ENCODE measurements at places on chromosomes 7 and 10.

- no peak for DNase-seq
Observed at GRCh38 chr10:119782981-119783664, 57.3 kb downstream of the INPP5F start.

DNA sequence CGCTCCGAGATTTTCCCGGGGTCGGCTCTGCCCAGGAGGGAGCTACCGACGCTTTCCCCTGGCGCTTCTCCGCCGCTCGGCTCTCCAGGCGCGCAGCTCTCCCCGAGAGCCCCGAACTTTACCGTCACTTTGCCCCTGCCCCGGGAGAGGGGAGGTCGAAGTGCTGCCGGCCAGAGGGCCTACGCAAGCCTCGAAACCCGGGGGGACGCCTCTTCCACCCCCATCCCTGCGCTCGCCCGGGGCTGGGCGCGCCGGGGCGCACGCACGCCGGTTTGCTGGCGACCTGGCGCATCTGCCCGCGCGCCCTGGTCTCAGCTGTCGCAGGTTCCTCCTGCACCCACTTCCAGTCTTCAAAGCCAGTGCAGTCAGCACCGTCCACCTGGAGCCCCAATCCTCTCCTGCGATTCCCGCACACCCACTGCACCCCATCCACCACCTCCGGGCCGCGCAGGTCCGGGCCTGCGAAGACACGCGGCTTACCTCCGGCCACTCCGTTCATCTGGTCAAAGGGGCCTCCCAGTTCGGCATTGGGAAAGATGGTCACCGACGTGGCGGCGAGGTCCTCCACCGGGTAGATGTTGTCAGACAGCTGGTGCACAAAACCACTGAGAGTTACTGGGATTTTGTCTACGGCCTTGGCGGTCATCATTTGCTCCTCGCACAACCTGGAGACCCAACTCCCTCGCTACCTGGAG is 638 bp downstream of the EGR2 start:
- no peak for DNase-seq

DNA sequence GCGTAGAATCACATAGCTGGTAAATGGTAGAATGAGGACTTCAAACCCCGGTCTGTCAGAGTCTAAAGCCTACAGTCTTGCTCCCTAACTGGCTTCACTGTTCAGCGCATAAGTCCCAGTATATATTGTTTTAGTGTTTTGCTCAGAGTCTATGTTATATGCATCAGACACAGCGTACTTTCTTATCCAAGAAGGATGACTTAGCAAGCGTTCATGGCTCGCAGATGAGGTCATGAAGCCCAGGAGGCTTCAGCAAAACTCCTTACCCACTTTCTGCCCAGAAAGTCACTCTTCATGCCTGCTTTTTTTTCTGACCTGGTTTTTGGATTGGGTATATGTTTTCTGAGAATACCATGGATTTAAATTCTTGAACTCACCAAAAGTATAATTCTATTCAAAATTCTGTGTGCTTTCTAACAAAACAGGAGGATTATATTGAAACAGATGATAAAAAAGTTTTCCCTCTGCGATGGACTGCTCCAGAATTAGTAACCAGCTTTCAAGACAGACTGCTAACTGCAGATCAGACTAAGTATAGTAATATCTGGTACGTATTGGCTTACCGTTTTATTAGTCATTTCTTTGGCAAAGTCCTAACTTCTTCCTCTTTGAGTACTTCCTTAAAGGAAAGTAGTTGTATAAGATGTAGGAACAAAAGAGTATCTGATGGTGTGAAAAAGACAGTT is 24.6 kb upstream of the BHLHA15 start:
- no peak for DNase-seq

- no peak for DNase-seq
Observed at GRCh38 chr7:116432527-116432916, 67.0 kb upstream of the CAV2 start.

- peak; percentile 72 for DNase-seq
Observed at GRCh38 chr7:155644178-155644970, at the start of gene RBM33. Gene RBM33, plus strand, starts transcription at chr7:155644661. Its CDS starts 216 bp downstream, at chr7:155644877.

DNA sequence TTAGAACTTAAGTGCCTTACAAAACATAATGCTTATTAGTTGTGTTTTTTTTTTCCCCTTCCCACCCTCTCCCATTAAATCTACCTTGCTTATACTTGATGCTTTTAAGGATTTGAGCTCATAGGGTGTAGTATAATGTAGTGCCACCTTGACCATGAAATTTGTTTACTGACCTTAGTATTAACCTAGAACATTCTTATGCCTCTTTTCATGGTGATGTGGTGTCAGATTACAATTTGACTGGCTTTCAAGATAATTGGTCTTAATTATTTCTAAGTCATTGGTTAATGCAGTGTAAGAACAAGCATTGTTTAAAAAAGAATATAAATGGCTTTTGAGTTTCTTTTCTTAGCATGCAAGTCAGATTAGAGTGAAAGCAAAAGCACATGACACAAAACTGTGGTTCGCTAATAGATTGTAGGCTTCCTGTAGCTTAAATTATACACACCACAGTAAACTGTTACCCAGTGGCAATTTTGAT is 61.8 kb downstream of the ADD3 start:
- no peak for DNase-seq

Measured in activated T-helper 9 cell treated with anti-CD3 and anti-CD28 coated beads, Interleukin-2, amount 50 U/mL, for 16 hours (primary cell).